T-helper 17 cell (primary cell): ENCODE measurements at places on chromosomes 16 and 17. TPM values are rescaled to one million over a fixed set of nuclear protein-coding genes. Genes with fewer than 3 reads are reported as not detected.

The PRDM7 gene
- not detected for total RNA-seq

- H3K27ac ChIP-seq, result peak overlapping the region; percentile 86
- peak overlapping the region; percentile 84 for H3K4me3 ChIP-seq
- H3K27me3 ChIP-seq, result no peaks in the 10 kb centered on the region
- no peak for DNase-seq
Measured at GRCh38 chr16:9099131-9099625, 7.7 kb downstream of the HAPSTR1 start.

The GPR139 gene
- not detected for total RNA-seq

The ABCA3 gene
- 8.3 TPM for total RNA-seq

DNA sequence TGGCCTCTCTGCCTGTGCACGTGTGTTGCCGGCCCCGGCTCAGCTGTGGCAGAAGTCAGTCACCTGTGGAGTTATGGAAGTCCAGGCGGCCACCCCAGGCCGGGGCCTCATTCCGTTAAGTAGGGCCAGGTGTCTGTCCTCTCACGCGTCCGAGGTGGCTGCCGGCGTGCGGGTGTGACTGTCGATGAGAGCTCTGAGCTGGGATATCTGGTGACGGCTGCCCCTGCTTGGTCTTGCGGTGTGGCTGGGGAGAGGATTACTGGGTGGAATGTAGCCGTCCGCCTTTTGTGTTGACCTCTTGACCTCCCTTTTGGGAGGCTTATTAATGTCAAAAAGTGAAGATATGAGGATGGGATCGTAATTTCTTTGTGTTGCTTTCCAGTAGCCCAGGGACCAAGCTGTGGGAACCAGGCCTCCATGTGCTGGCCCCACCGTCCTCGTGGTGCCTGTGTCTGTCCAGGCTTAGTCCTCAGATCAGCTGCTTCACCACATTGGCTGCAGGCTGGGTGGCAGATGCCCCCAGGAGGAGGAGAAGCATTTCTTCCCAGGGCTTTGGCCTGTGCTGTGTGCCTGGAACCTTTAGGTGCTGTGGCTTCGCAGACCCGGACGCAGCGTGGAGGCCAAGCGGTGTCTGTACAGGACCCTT lies 23.0 kb upstream of the ZNF750 start:
- H3K4me3 ChIP-seq, result peak overlapping the region; percentile 86
- H3K4me1 ChIP-seq, result peaks cover 46% of the 10 kb centered on the region
- DNase-seq, result no peak
- no peaks in the 10 kb centered on the region for H3K36me3 ChIP-seq

GRCh38 chr17:78368854-78369495 lies 9.1 kb upstream of the SOCS3 start:
- H3K4me3 ChIP-seq, result no peak overlapping the region
- no peak overlapping the region for H3K27ac ChIP-seq

The PTRH2 gene
- 9.0 TPM for total RNA-seq

DNA sequence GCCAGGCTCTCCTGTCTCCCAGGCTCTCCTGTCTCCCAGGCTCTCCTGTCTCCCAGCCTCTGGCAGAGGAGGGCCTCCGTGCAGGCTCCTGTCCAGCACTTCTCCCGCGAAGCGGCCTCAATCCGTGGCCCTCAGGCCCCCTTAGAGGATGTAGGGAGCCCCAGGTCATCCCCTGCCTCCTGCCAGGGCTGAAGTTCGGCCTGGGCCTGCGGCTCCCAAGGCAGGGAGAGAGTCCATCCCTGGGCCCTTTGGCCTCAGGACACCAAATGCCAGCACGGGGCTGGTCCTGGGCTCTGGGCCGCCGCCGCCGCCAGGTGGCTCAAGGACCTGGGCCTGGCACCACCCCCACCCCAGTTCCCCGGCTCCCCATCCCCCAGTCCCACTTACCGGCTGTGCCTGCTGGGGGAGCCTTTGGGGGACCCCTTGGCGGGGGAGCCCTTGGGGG lies 370 bp downstream of the EVPL start:
- no peaks in the 10 kb centered on the region for H3K27me3 ChIP-seq
- H3K36me3 ChIP-seq, result no peaks in the 10 kb centered on the region
- no peak overlapping the region for H3K27ac ChIP-seq
- H3K4me1 ChIP-seq, result peaks cover 12% of the 10 kb centered on the region
- no peak for DNase-seq
- no peak overlapping the region for H3K4me3 ChIP-seq

DNA sequence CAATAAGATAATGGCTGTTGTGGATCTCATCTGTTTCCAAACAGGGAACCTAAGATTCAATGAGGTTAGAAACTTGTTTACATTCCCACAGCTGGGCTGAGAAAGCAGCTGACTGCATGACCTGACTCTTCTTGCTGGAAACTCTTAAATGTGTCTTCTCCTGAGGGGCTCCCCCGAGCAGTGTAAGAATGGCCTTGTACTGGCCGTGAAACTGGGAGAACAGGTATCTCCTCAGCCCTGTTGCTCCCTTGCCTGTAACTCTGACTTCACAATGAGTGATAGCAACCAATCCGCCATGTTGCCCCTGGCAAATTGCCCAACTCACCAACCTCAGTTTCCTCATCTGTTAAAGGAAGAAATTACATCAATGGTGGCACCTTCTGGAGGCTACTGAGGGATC lies 59.1 kb upstream of the CCL2 start:
- H3K27me3 ChIP-seq, result peaks cover 59% of the 10 kb centered on the region
- no peak overlapping the region for H3K4me3 ChIP-seq
- DNase-seq, result no peak
- H3K4me1 ChIP-seq, result peaks cover 8% of the 10 kb centered on the region

The HBA2 gene
- total RNA-seq, result not detected

DNA sequence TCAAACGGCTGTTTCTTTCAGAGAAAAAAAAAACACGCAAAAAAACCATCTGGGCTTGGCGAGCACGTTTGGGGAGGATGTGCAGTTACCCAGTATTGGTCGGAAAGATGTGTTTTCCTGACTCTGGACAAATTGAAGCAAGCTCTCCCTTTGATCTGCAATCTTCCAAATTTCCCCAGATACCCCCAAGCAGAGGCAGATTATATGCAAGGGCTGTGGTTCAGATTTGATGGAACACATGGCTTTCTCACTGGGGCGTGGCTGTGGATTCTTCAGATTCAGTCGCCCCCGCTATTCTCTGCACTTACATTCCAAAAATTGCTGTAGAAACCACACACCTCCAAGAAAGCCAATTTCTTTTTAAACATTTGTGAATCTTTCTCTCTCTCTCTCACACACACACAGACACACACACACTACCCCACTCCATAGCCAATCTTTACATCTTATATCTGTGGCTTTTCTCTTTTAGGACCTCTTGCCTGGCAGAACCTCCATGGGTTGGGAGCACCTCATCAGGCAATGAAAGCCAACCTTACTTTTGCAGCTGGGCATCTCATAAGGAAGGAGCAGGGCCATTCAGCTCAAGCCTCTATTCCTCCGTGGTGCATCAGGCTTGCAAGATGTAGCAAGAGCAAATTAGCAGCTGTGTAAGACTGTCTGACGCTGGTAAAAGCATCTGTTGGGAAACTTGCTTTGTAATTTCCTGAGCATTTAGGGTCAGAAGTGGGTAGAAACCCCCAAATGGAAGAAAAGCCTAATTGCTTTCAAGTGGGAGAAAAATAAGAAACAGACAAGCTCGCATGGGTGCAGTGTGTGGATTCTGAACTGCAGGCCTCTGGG lies 103.9 kb upstream of the FAM20A start:
- no peaks in the 10 kb centered on the region for H3K4me1 ChIP-seq
- no peak overlapping the region for H3K27ac ChIP-seq
- H3K27me3 ChIP-seq, result peaks cover 11% of the 10 kb centered on the region
- peaks cover 2% of the 10 kb centered on the region for H3K36me3 ChIP-seq
- DNase-seq, result no peak

The KRT39 gene
- total RNA-seq, result not detected

DNA sequence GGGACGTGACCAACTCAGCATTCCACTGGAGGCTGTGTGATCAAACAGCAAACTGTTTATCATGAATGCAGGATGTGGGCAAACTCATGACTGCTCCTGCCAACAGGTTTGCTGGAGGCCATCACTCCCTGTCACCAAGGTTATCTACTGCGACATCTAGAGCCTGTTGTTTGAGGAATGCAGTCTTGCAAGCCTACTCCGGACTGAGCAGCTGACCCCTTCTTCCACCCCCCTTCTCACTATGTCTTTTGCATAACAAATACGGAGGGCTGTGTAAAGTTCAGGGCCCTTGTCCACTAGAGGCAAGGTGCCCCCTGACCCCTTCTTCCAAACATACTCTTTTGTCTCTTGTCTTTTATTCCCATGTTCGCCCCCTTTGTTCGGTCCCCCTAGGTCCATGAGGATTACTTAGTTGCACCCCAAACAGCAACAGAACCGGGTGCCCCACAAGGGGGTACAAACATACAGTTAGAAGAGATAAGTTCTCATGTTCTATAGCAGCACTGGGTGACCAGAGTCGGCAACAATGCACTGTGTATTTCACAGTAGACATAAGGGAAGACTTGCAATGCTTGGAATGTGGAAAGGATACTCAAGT lies 28.7 kb downstream of the MEAK7 start:
- H3K4me1 ChIP-seq, result peaks cover 8% of the 10 kb centered on the region
- DNase-seq, result no peak
- H3K27me3 ChIP-seq, result no peaks in the 10 kb centered on the region

The KRTAP4-1 gene
- total RNA-seq, result not detected

- no peaks in the 10 kb centered on the region for H3K36me3 ChIP-seq
- no peaks in the 10 kb centered on the region for H3K4me1 ChIP-seq
- peaks cover 14% of the 10 kb centered on the region for H3K27me3 ChIP-seq
- DNase-seq, result no peak
- H3K27ac ChIP-seq, result no peak overlapping the region
Measured at GRCh38 chr16:10631886-10632285, 51.5 kb upstream of the EMP2 start.

The KRTAP17-1 gene
- not detected for total RNA-seq

DNA sequence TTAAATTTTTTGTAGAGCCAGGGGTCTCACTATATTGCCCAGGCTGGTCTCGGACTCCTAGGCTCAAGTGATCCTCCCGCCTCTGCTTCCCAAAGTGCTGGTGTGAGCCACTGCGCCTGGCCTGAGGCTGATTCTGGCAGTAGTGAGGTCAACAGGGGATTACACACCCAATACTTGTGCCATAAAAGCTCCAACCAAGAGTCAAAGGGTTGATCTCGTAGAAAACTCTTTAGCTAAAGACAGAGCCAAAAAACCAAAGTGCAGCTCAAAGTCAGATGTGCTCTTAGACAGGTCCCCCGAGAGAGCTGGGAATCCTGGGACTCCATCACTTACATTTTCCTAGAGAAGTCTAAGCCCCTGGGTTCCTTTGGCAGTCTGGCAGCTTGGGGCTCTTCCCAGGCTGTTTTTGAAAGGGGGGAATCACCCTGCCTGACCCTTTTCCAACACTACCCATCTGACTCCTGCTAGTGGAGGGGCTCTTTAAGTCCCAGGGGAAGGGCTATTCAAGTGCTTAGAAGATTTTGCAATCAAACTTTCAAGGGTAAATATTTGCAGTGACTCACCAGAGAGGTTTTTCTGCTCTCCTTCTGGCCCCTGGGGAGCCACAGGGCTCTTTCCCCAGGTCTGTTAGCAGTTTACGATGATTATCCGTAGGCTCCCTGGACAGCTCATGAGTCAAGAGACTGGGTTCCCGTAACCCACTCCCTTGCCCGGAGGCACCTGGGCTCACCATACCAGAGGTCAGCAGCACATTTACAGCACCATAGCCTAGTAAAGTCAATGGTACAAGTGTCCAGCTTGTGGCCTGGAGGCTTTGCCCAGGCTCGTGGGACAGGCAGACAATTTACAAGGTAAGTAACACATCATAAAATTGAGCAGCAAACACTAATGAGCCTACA lies 408.7 kb downstream of the SLC39A11 start:
- H3K36me3 ChIP-seq, result no peaks in the 10 kb centered on the region
- peaks cover 2% of the 10 kb centered on the region for H3K4me1 ChIP-seq
- no peaks in the 10 kb centered on the region for H3K27me3 ChIP-seq

DNA sequence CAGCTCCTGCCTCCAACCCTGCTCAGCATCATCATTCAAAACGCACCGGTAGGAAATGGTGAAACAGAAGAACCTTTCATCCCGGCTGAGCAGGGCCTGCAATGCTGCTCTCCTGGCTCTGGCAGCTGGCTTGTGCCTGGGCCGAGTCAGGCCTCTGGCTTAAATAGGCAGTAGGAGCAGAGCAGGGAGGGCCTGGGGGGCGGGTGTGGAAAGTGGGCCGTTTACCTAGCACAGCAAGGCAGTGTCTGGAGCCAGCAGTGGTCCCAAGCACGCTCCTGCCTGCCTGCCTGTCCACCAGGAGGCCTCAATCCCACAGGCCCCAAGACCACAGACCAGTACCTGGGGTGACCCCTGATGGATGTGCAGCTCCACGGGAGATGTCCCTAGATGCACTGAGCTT lies 59.3 kb downstream of the SMPD3 start:
- H3K4me3 ChIP-seq, result no peak overlapping the region
- H3K27me3 ChIP-seq, result no peaks in the 10 kb centered on the region
- DNase-seq, result no peak
- no peak overlapping the region for H3K27ac ChIP-seq

DNA sequence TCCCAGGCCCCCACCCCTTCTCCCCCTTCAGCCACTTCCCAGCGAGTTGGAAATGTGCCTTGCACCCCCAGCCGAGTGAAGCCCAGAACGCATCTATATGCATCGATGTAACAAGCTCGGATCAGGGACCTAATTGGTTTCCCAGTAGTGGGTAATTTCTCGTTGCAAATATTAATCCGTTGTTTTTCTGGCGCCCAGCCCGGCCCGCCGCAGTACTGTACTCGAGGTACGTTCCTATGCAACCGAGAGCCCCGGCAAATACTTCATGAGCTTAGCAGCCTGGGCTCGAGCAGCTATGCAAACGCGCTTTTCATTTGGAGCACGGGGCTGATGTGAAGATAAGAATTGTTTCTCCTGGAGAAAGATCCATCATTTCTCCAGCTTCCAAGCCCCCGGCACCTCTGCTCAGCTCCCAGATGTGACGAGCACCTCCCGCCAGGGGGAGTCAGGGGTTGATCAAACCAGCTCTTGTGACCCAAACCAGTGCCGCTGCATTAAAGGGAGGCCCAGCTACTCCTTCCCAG lies 229.8 kb downstream of the KATNIP start:
- no peaks in the 10 kb centered on the region for H3K4me1 ChIP-seq
- no peak overlapping the region for H3K27ac ChIP-seq
- no peaks in the 10 kb centered on the region for H3K27me3 ChIP-seq
- no peak overlapping the region for H3K4me3 ChIP-seq
- DNase-seq, result no peak
- H3K36me3 ChIP-seq, result peaks cover under 1% of the 10 kb centered on the region

DNA sequence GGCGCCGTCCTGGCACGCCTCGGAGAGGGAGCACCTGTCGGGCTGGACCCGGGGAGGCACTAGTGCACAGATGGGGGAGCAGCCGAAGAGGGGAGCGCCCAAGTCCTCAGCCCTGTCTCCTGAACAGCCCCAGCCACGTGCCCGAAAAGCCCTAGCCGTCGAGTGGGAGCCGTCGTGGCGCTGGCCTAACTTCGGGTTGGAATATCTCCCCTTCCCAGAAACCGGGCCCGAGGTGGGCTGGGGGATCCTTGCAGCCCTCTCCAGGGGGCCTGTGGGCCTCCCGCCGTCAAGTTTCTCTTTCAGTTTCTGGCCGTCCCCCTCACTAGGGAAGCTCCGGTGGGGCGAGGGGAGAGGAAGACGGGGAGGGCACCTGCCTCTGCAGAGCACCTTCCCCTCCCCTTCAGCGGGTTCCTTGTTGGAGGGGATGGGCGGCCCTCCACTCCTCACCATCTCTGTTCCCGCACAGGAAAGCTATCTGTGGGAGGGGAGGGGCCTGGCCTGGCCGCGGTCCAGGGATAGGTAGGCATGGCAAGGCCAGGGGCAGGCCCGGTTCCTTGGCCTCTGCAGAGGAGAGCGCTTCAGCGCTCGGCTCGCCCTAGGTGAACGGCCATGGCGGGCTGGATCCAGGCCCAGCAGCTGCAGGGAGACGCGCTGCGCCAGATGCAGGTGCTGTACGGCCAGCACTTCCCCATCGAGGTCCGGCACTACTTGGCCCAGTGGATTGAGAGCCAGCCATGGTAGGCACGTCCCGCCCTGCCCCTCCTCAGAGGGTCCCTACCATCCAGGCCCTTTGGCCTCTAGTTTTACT lies 709 bp downstream of the STAT5A start:
- H3K4me1 ChIP-seq, result peaks cover 39% of the 10 kb centered on the region
- peak; percentile 49 for DNase-seq
- H3K36me3 ChIP-seq, result peaks cover 10% of the 10 kb centered on the region
- H3K27ac ChIP-seq, result peak overlapping the region; percentile 92
- H3K27me3 ChIP-seq, result no peaks in the 10 kb centered on the region
